T-helper 9 cell (primary cell): ENCODE measurements at places on chromosomes 2 and 18.

- no peak for DNase-seq
Observed at GRCh38 chr2:46001741-46002506, 295.3 kb upstream of the EPAS1 start.

GRCh38 chr2:55175254-55176093 is 56.6 kb downstream of the CLHC1 start:
- DNase-seq = no peak

- peak; percentile 16 for DNase-seq
Observed at GRCh38 chr18:3061581-3062312, 48.8 kb upstream of the LPIN2 start.

- DNase-seq = no peak
Observed at GRCh38 chr2:119697290-119698020, 18.5 kb downstream of the TMEM177 start.

GRCh38 chr2:116491292-116491691 is 1323.2 kb upstream of the DDX18 start:
- DNase-seq = no peak

DNA sequence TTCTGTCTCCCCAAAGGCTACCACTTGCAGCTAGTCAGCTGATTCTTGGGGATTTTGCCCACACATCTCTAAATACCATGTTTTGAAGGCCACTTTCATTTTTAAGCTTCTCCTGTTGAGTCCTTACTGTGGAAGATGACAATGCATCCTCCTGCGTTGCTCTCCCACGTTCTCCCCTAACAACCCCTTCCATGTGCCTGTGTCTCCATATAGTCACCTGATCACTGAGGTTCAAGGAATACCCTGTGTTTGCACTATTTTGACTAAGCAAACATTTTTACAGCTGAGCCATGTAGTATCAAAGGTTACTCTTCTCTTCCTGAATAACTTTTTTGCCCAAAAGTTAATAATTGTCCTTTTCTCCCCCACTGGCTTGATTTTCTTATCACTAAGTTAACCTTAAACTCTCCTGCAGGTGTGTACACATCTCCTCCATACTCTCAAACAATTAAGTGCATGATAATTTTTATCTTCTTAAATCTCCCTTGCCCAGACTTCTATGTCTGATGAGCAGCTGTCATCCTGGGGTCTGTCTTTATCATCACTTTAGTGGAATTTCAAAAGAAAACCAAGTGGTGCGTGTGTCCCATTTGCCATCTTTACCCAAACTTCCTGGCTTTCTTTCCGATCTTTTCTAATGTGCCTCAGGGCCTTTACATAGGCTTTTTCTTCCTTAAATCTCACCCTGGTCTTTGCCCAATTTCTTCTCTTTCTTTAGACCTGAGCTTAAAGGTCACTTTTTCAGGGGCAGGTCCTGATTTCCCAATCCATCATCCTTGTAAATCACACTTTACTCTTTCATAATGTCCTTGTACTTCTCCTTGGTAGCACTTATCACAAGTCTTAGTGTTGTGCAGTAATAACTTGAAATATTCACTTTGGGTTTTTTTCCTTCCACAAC is 85.2 kb upstream of the SPATS2L start:
- DNase-seq = no peak

- DNase-seq = no peak
Observed at GRCh38 chr2:9473308-9473984, 905 bp upstream of the IAH1 start.

GRCh38 chr18:48947560-48947959 is 3.2 kb downstream of the SMAD7 start:
- DNase-seq = no peak

- peak; percentile 19 for DNase-seq
Observed at GRCh38 chr2:41836948-41837347, 210.9 kb upstream of the PKDCC start.

- DNase-seq = no peak
Observed at GRCh38 chr2:9748577-9748976, 94.7 kb upstream of the TAF1B start.

- no peak for DNase-seq
Observed at GRCh38 chr18:22783662-22784076, 149.5 kb upstream of the RBBP8 start.

- DNase-seq = no peak
Observed at GRCh38 chr2:234869969-234870368, 81.8 kb upstream of the SH3BP4 start.
